ENCODE measurements at places on chromosomes 13 and 19.

GRCh38 chr19:45296355-45296754, 26.3 kb downstream of the CKM start:
- H3K27ac ChIP-seq: no peak overlapping the region
- no peaks in the 10 kb centered on the region for H3K36me3 ChIP-seq
- H3K4me3 ChIP-seq: no peak overlapping the region
- H3K27me3 ChIP-seq: no peaks in the 10 kb centered on the region

- H3K27me3 ChIP-seq: no peaks in the 10 kb centered on the region
- peak overlapping the region; percentile 15 for H3K4me3 ChIP-seq
- peaks cover 18% of the 10 kb centered on the region for H3K4me1 ChIP-seq
Measured at GRCh38 chr19:9914315-9915207, 21.8 kb downstream of the OLFM2 start.

DNA sequence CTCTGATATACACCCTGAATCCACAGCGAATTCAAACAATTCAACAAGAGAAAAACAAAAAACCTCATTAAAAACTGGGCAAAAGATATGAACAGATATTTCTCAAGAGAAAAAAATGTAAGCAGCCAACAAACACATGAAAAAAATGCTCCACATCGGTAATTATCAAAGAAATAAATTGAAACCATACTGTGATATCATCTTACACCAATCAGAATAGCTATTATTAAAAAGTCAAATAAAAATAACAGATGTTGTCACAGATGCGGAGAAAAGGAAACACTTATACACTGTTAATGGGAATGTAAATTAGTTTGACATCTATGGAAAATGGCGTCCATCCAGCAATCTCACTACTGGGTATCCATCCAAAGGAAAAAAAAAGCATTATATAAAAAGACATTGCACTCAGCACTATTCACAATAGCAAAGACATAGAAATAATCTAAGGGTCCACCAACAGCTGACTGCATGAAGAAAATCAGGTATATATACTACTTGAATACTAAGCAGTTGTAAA, 1495.0 kb upstream of the PCDH20 start:
- no peaks in the 10 kb centered on the region for H3K27me3 ChIP-seq
- no peaks in the 10 kb centered on the region for H3K36me3 ChIP-seq
- no peak overlapping the region for H3K4me3 ChIP-seq

- H3K36me3 ChIP-seq: no peaks in the 10 kb centered on the region
- no peak overlapping the region for H3K27ac ChIP-seq
- H3K4me1 ChIP-seq: no peaks in the 10 kb centered on the region
- no peak overlapping the region for H3K4me3 ChIP-seq
Measured at GRCh38 chr13:62038214-62038613, 622.6 kb upstream of the PCDH20 start.

- no peaks in the 10 kb centered on the region for H3K4me1 ChIP-seq
- H3K36me3 ChIP-seq: no peaks in the 10 kb centered on the region
- no peak for DNase-seq
- no peak overlapping the region for H3K27ac ChIP-seq
- no peaks in the 10 kb centered on the region for H3K27me3 ChIP-seq
Measured at GRCh38 chr13:104411141-104411765, 1345.0 kb upstream of the SLC10A2 start.

DNA sequence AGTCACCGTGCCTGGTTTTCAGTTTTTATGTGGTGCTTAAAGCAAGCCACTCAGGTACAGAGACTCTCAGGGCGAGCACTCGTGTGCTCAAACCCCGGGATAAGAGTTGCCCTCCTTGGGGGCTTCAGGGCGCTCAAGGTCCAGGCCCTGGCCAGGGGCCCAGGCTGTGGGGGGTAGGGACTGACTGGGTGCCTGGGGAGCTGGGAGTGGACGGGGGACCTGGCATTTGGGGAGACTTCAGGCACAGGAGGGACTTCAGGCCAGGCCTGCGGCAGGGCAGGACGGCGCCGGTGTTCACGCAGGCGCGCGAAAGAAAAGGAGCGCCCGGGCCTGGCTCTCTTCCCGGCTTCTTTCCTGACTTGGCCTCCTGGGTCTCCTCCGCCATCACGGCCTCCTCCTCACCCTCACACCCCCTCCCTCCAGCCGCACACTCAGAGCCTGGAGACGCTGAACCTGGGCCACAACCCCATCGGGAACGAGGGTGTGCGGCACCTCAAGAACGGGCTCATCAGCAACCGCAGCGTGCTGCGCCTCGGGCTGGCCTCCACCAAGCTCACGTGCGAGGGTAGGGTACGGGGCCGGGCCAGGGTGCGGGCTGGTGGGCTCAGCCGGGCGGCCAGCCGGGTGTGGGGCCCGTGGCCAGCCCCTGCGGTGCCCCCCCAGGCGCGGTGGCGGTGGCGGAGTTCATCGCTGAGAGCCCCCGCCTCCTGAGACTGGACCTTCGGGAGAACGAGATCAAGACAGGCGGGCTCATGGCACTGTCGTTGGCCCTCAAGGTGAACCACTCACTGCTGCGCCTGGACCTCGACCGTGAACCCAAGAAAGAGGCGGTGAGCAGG, 16.1 kb downstream of the NKPD1 start:
- DNase-seq: no peak
- peaks cover 7% of the 10 kb centered on the region for H3K36me3 ChIP-seq
- H3K27ac ChIP-seq: no peak overlapping the region
- no peaks in the 10 kb centered on the region for H3K27me3 ChIP-seq
- no peak overlapping the region for H3K4me3 ChIP-seq

DNA sequence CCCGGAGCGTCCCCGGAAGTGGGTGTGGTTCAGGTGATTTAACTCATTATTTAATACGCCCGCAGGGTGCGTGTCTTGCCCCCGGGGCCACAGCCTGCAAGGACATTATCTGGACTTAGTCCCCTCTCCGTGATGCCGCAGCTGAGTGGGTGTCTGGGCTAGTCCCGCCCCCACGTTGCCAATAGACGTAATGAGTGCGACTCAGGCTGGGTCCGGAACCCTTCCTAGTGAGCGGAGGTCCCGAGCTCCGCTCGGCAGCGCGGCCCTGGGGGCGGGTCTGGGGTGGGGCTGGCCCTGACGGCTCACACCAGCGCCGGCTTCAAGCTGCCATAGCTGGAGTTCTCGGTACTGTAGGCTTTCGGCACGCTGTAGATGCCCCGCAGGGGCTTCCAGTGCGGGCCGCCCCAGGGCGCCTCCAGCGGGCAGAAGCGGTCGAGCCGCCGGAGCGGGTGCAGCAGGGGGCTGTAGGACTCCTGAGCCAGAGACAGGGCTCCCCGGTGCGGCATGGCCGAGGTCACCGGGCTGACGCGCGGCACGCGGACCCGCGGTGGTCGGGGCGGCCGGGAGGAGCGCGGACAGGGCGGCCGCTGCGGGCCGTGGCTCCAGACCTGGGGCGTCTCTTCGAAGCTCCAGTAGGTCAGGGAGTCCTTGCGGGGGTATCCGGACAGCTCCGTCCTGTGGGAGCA, 918 bp upstream of the LHB start:
- DNase-seq: peak; percentile 52
- no peaks in the 10 kb centered on the region for H3K36me3 ChIP-seq
- no peaks in the 10 kb centered on the region for H3K27me3 ChIP-seq
- no peak overlapping the region for H3K27ac ChIP-seq
- peaks cover 32% of the 10 kb centered on the region for H3K4me1 ChIP-seq
- H3K4me3 ChIP-seq: no peak overlapping the region

DNA sequence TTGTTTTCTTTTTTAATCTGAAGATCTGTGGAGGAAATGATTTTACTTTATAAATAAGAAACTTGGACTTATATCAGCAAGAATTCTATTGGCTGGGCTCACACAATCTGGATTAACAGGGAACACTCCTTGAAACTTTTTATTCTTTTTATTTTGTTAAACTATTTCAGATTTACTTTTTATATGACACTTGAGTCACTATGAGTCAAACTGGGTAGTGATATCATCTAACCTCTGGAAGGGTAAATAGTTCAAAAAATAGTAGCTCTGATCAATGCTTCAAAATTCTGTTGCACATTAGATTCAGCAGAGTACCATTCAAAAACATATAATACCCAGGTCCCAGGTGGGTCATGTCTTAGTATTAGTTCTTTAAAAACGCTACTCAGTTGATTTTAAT, 55.1 kb upstream of the NBEA start:
- H3K36me3 ChIP-seq: no peaks in the 10 kb centered on the region
- H3K4me3 ChIP-seq: no peak overlapping the region
- no peak overlapping the region for H3K27ac ChIP-seq
- H3K4me1 ChIP-seq: no peaks in the 10 kb centered on the region
